ENCODE measurements at places on chromosomes 6 and 20.

DNA sequence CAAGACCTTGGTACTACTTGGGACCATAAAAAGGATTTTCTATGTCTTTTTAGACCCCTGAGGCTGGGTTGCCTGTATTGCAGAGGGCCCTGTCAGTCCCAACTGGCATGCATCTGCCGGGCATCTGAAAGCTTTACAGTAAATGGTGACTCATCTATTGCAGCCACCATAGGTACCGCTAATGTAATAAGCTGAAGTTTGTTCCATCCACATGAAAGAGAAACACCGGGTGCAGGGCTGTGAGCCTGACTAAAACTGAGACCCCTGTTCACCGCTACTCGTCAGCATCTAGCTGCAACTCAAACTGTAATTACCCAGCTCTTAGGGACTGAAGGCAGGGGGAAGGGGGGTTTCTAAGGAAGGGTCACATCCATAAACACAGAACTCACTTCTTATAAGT lies 49.5 kb downstream of the TRERF1 start:
- no peak for DNase-seq

GRCh38 chr20:56373942-56374341 lies 15.2 kb downstream of the FAM210B start:
- no peak for DNase-seq

- no peak for DNase-seq
Observed at GRCh38 chr20:361561-361960, 14.7 kb downstream of the NRSN2 start.

- no peak for DNase-seq
Observed at GRCh38 chr20:54438166-54438565, 37.2 kb upstream of the DOK5 start.

- DNase-seq: no peak
Observed at GRCh38 chr6:129141499-129141898, 258.6 kb downstream of the LAMA2 start.

DNA sequence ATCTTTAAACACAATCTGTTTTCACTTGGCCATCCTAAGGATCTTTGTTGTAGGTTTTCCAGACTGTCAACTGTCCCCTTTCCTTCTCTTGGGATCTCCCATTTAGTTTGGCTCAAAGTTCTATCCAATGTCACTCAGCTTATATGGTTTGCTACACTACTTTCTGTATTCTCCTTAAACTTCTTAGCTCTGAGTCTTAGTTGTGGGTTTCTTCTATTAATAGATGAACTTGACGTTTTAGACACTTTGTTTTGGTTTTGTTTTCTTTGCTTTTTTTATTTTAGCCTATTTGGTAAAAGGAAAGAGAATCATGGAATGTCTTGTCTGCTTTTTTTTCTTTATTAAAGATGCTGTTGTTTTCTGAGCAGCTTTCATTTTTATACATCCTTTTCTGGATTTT lies 11.4 kb downstream of the RMND1 start:
- no peak for DNase-seq

GRCh38 chr6:444653-445275 lies 53.2 kb downstream of the IRF4 start:
- DNase-seq: no peak

- no peak for DNase-seq
Observed at GRCh38 chr6:25035512-25036435, 100.0 kb upstream of the RIPOR2 start.

- no peak for DNase-seq
Observed at GRCh38 chr6:155152211-155153076, 111.4 kb upstream of the CLDN20 start.

- no peak for DNase-seq
Observed at GRCh38 chr6:137415834-137416190, 78.4 kb downstream of the OLIG3 start.

All from HuH-7.5 (cell line).